ENCODE measurements at places on chromosomes 5 and 9. TPM values are rescaled to one million over a fixed set of nuclear protein-coding genes. Genes with fewer than 3 reads are reported as not detected.

DNA sequence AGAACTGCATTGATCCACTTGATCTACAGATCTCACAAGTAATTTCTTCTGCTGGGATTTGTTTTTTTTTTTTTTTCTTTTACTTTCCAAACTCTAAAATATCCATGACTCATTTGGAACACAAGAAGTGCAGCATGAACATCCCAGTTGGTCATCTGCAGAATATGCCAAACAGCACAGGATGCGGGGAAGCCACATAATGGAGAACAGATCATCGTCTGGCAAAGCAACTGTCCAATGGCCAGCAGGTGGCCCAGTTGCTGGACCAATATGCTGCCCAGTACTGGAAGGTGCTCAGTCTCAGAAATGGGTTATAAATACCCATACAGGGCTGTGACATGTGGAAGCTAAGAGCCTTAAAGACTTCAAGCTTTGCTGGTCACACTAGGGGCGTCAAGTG is 221.3 kb upstream of the TAS2R1 start:
- no peak for DNase-seq

- DNase-seq = no peak
These were observed 266.6 kb downstream of the SMARCA2 start for GRCh38 chr9:2281803-2282185.

IL9 gene
- not detected for total RNA-seq

TAF11L10 gene
- total RNA-seq = not detected

NUTM2F gene
- not detected for total RNA-seq
